NCI-H1048 (cell line): ENCODE measurements at places on chromosomes 16 and 17.

GRCh38 chr16:23380501-23380951, 72.5 kb downstream of the COG7 start:
- no peak for DNase-seq

DNA sequence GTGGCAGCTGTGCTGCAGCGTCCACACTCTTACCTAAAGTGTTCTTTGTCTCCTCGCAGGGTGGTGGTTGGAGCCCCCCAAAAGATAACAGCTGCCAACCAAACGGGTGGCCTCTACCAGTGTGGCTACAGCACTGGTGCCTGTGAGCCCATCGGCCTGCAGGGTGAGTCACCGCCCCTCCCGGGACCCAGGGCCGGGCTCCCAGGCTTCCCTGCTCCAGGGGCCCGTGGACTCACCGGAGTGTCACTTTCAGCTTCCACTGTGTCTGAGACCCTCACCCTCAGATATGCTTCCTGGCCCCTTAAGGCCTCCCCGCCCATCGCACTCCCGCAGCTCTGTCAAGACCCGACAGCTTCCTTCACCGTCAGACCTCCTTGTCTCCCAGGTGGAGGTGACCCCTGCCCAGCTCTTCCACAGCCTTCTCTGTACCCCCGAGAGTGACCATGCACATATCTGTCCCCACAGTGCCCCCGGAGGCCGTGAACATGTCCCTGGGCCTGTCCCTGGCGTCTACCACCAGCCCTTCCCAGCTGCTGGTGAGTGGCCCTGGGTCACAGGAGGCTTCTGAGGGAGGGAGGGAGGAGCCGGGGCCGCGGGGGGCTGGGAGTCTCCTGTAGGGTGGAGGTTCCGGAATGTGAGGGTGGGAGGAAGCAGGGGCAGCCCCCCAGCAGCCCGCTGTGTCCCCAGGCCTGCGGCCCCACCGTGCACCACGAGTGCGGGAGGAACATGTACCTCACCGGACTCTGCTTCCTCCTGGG, 1.8 kb downstream of the ITGAX start:
- no peak for DNase-seq

DNA sequence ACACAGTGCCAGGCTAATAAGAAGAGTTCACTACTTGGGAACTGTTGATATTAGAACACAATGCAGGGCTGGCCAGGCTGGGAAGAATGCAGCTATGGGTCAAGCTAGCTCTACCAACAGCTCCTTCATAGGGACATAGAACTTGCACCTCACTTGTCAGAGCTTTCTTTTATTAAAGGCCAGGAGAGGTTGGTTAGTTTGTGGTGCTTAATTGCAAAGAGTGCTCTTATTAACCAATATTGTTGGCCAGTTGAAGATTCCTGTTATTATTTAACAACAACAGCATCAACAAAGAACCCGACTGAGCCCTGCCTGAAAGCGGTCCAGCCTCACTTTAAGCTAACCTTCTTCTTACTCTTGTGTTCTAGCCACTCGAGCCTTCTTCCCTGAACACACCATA, 43.4 kb upstream of the ANKFN1 start:
- DNase-seq: no peak

DNA sequence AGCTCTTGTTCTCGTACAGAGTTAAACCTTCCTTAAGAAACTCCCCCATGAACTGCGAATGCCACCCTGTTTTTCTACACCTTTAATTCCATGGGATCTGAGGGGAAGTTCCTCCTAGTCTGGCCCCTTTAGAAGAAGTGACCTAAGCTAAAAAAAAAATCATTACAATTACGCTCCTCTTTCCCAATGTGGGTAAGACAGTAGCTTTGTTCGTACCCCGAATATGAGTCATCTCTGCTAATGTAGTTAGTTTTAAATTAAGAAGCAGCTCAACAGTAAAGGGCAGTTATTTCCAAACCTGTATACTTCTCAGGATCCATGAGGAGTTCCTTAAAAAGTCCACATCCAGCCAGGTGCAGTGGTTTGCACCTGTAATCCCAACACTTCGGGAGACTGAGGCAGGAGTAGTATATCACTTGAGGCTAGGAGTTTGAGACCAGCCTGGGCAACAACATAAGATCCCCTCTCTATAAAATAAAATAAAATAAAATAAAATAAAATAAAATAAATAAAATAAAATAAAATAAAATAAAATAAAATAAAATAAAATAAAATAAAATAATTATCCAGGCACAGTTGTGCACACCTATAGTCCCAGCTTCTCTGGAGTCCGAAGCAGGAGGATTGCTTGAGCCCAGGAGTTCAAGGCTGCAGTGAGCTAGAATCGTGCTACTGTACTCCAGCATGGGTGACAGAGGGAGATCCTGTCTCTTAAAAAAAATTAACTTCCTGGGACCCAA, 26.1 kb downstream of the RCVRN start:
- DNase-seq: no peak

- no peak for DNase-seq
These were observed 4.9 kb downstream of the STARD3 start for GRCh38 chr17:39641883-39642282.

DNA sequence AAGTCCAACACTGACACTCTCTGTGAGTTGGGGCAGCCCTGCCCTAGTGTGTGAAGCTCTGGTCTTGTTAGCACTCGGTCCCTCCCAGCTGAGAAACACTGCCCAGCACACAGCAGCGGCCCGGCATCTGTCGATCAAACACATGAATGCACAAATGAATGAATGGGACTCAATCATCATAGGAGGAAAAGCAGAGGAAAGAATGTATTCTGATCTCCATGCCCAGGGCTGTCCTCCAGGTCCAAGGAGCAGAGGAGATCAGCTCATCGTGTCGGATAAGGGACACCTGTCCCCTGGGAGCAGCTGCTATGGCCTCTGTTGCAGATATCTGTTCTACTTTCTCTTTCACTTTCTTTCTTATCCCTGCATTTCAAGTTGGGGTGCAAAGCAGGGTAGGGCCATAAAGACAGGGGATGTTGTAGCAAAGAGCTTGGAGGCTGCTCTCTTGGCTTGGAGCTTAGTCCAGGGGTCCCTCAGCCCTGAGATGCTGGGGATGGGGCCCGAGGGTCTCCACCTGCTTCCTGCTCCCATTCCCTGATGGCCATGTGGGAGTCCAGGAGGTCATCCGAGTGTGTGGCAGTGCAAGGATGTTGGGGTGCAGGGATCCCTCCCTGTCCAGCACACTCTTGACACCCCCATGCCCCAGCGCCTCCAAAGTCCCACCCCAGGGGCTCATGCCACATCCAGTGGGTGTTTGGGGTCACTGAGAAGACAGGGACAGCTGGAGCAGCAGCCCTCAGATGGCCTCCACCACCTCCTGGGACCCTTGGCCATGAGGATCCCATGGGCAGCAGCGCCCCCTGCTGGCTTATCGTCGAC, 88.2 kb downstream of the IRF8 start:
- no peak for DNase-seq

DNA sequence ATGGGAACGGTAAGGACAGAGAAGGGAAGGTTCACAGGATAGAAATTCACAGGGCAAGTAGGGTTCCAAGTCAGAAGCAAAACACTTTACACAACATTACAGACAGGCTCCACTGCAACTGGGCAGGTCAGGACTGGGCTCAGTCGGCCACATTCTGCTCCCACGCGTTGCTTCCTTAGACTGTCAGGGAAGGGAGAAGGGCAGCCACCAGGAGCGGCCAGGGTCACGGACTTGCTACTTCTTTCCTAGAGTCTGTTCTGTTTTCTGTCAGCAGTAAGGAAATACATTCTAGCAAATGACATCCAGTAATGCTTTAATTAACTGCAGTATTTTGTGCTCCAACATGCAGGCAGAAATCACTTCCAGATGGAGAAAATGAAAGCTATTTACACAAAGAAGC, 160.3 kb upstream of the RPH3AL start:
- DNase-seq: no peak

- DNase-seq: no peak
These were observed 2.7 kb downstream of the TXNDC17 start for GRCh38 chr17:6643451-6644125.

GRCh38 chr17:969811-970355, 9.7 kb downstream of the NXN start:
- DNase-seq: no peak

- DNase-seq: no peak
These were observed 23.7 kb downstream of the MARVELD3 start for GRCh38 chr16:71649704-71650103.

DNA sequence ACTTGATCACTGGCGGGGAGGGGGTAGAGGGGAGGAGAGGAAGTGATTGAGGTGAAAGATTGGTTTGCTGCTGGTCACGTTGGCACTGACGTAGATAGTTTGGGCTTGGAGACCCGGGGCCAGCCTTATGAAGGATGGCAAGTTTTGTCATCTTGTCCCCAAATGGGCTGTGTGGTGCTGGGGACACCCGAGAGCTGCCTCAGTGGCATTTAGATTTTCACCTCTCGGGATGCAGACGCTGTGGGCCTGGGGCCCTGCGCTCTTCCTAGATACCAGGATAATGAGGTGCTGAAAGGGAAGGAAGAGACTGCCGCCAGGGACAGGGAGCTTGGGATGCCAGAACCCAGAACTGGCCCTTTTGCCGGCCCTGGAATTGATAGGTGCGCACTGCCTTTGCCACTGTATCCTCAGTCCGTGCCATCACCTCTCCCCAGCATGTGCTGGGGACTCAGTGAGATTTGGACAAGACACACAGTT, 1.4 kb upstream of the SOCS3 start:
- no peak for DNase-seq

GRCh38 chr17:50909765-50910605, 43.8 kb upstream of the TOB1 start:
- DNase-seq: no peak

DNA sequence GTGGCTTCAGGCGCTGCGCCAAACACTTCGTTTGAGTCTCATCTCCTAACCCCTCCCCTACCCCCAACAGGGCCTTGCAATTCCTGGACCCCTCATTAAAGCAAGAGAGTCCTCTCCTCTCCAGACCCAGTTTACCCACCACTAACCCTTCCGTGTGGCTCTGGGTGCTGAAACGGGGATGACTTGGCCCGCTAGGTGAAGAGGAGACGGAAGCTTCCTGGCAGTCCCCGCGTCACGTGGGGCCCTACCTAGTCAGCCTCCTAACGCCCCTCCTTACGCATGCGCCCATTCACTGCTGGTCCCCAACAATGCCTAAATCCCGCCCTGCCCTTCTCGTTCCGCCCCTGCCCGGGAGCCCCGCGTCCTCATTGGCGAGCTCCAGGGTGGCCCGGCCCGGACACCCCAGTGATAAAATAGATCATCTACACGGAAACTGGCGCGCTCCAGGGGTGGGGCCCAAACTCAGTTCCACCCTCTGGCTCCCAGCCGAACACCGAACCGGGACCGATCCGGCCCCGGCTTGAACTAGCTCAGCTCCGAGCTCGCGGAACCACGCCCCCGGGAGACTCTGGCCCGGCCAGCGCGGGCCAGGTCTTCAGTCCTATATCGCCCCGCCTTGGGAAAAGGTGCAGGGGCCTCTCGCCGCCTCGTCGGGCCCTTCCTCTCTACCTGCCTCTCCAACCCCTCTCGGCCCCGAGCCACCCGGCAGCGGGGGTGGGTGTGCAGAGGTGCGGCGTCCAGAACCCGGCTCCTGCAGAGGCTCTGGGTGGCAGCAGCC, at the start of gene SLC16A13:
SLC16A13 (plus strand) TSS at position 425 of the 778 bp plus-strand sequence. CDS start 368 bp downstream, outside the sequence.
- DNase-seq: peak; percentile 96

DNA sequence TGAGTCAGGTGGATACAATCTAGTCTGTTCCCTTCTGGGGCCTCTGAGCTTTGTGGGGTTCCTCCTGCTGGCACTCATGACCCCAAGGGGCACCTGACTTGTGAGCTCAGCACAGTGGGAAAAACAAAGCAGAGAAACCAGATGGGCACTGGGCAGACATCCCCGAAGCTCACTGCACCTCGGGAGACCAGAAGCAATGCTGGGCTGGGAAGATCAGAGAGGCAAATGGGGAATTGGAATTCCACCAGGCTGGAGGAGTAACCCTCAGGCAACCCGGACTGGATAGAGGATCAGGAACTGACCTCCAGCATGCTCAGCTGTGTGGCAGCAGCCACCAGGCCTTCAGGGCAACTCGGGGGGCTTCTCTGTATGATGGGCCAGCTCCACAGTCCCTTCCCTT, 50.3 kb downstream of the ABCC12 start:
- DNase-seq: no peak

- DNase-seq: no peak
These were observed 54.6 kb downstream of the TBC1D16 start for GRCh38 chr17:79981090-79981489.

DNA sequence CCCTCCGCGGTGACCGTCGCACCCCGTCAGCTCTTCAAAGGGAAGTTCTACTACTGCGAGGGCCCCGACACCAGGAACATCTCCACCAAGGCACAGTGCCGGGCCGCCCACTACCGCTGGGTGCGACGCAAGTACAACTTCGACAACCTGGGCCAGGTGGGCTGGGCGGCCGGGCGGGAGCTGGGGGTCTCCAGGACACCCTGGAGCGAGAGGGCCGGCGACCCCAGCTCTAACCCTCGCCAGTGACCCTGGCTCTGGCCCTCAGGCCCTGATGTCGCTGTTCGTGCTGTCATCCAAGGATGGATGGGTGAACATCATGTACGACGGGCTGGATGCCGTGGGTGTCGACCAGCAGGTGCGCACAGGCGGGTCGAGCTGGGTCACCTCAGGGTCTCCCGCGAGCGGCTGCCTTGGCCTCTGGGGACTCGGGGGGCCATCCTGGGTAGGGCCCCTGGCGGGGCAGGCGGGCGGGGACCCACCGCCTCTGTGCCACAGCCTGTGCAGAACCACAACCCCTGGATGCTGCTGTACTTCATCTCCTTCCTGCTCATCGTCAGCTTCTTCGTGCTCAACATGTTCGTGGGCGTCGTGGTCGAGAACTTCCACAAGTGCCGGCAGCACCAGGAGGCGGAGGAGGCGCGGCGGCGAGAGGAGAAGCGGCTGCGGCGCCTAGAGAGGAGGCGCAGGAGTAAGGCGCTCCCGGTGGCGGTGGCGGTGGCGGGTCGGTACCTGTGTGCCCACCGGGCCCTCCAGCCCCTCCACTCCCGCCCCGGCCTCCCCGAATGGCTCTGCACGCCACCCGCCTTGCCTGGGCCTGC, 13.4 kb downstream of the TPSG1 start:
- no peak for DNase-seq

DNA sequence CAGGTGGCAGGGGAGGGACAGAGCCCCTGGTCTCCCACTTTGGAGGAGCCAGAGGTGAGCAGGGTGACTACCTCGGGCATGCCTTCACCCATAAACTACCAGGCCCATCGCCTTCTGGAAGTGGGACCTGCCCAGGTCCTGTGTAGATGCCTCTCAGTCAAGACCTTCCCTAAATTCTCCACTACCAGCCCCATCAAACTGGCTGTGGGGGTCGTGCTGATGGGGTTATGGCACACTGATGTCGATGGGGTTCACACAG, 5.8 kb upstream of the RAB37 start:
- no peak for DNase-seq

- no peak for DNase-seq
These were observed 6.4 kb upstream of the TCAP start for GRCh38 chr17:39658760-39659159.
